ENCODE measurements at places on chromosomes 16 and 17. TPM values are rescaled to one million over a fixed set of nuclear protein-coding genes. Genes with fewer than 3 reads are reported as not detected.

SLC5A10 gene
- total RNA-seq: not detected

GNGT2 gene
- 27.5 TPM for total RNA-seq

GFAP gene
- not detected for total RNA-seq

POLR2C gene
- total RNA-seq: 67.5 TPM

C17orf107 gene
- 4.7 TPM for total RNA-seq

ALOX15B gene
- 0.14 TPM for total RNA-seq

SLC38A8 gene
- total RNA-seq: not detected

VKORC1 gene
- 55.6 TPM for total RNA-seq

TBC1D3E gene
- not detected for total RNA-seq

SCN4A gene
- 1.0 TPM for total RNA-seq

SLC35G6 gene
- not detected for total RNA-seq

CIITA gene
- total RNA-seq: 7.2 TPM

ACSF2 gene
- total RNA-seq: 43.0 TPM

KRTAP4-5 gene
- total RNA-seq: not detected

SCIMP gene
- total RNA-seq: not detected

MT1E gene
- 94.7 TPM for total RNA-seq

MARCHF10 gene
- total RNA-seq: not detected

OR1A1 gene
- total RNA-seq: not detected

RAMP2 gene
- not detected for total RNA-seq

TP53TG3C gene
- total RNA-seq: not detected

FSCN2 gene
- 0.95 TPM for total RNA-seq

NHERF2 gene
- total RNA-seq: 3.0 TPM

ARHGAP44 gene
- total RNA-seq: not detected

NOG gene
- 0.91 TPM for total RNA-seq
